ENCODE measurements at places on chromosomes 16 and 17. TPM values are rescaled to one million over a fixed set of nuclear protein-coding genes. Genes with fewer than 3 reads are reported as not detected.

CACNG3 gene
- total RNA-seq: not detected

GRCh38 chr17:2608350-2608913, 15.0 kb downstream of the PAFAH1B1 start:
- DNase-seq: no peak
- no peaks in the 10 kb centered on the region for H3K36me3 ChIP-seq
- H3K27me3 ChIP-seq: no peaks in the 10 kb centered on the region
- H3K27ac ChIP-seq: no peak overlapping the region
- peaks cover 64% of the 10 kb centered on the region for H3K4me1 ChIP-seq
- no peak overlapping the region for H3K4me3 ChIP-seq

DNA sequence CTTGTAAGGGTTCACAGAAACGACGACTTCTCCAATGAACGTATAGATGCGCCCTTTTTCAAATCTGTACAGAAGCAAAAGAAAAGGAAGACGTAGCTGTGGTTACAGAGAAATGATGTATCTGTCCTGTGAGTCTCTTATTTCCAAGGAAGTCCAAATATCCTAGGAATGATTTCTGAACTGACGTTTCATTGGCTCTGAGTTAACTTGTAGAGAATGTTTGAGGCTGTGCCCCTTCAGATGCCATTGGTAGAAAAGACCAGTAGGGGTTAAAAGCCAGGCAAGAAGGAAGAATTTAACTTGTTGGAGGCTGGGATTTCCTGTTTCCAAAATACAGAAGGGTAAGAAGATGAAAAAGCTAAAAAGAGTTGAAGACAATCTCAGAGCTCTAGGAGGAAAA, 96.2 kb downstream of the MYO1D start:
- H3K4me1 ChIP-seq: no peaks in the 10 kb centered on the region
- no peak for DNase-seq
- no peaks in the 10 kb centered on the region for H3K27me3 ChIP-seq
- no peaks in the 10 kb centered on the region for H3K36me3 ChIP-seq
- H3K4me3 ChIP-seq: no peak overlapping the region
- no peak overlapping the region for H3K27ac ChIP-seq

GRCh38 chr17:3888343-3889171, 4.3 kb downstream of the CAMKK1 start:
- peaks cover 13% of the 10 kb centered on the region for H3K36me3 ChIP-seq
- DNase-seq: peak; percentile 97
- H3K4me1 ChIP-seq: peaks cover 79% of the 10 kb centered on the region
- peak overlapping the region; percentile 96 for H3K27ac ChIP-seq
- H3K27me3 ChIP-seq: no peaks in the 10 kb centered on the region

DNA sequence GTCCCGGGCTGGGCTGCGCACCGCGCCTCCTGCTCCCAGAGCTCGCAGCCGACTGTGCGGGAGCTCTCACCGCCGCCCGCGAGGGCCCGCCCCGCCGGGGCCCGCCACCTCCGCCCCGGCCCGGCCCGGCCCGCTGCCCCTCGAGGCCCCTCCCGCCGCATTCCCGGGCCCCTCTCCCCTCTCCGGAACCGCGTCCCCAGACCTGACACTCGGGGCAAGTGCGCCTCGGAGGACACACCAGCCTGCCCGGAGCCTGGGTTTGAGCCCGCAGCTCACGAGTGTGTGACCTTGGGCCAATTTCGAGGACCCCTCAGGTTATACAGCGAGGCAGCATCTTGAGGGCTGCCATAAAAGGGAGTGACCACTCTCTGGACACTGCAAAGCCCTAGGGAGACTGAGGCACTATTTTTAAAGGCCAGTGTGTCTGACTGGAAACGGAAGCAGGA, 2.0 kb upstream of the GRIN2C start:
- no peak for DNase-seq
- peak overlapping the region; percentile 11 for H3K4me3 ChIP-seq
- H3K36me3 ChIP-seq: no peaks in the 10 kb centered on the region
- peaks cover 25% of the 10 kb centered on the region for H3K4me1 ChIP-seq
- no peak overlapping the region for H3K27ac ChIP-seq

DNA sequence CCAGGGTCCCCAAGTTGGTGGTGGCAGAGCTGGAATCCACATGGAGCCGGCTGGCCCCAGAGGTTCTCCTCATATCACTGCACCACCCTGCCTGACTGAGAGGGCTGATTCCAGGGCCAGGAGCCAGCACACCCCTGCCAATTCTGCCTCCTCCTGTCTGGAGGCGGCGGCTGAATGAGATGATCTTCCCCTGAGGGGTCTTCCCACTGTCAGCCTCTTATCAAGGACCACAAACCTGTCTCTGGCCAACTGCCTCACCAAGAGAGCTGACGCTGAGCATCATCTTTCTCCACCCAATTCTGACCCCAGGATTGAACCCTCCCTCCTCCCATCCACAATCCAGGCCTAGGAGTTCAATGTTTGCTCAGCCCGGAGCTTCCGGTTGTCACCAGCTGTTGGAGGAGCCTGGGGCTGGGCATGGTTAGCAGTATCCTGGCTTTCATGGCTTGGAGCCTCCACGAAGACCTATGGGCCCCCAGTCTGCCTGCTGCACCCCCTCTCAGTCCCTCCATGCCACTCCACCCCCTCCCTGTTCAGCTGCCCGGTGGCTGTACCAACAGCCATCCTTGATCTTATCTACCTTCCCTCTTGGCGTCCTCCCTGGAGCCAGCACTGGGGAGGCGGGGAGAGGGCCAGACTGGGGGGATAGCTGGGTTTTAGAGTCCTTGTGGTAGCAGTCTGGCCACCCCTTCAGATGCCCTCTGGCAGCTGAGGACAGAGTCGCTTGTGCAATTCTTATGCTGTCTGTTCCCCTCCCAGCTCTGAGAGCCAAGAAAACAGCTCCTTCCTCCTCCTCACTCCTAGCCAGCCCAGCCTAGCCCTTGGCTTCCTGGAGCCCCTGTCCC, 25.6 kb downstream of the ABCC3 start:
- peak overlapping the region; percentile 62 for H3K27ac ChIP-seq
- no peak overlapping the region for H3K4me3 ChIP-seq
- H3K4me1 ChIP-seq: peaks cover 36% of the 10 kb centered on the region
